ENCODE measurements at places on chromosomes 2 and 18.
A peak's percentile ranks its signal among the peaks of the same experiment; 100 is the strongest.

DNA sequence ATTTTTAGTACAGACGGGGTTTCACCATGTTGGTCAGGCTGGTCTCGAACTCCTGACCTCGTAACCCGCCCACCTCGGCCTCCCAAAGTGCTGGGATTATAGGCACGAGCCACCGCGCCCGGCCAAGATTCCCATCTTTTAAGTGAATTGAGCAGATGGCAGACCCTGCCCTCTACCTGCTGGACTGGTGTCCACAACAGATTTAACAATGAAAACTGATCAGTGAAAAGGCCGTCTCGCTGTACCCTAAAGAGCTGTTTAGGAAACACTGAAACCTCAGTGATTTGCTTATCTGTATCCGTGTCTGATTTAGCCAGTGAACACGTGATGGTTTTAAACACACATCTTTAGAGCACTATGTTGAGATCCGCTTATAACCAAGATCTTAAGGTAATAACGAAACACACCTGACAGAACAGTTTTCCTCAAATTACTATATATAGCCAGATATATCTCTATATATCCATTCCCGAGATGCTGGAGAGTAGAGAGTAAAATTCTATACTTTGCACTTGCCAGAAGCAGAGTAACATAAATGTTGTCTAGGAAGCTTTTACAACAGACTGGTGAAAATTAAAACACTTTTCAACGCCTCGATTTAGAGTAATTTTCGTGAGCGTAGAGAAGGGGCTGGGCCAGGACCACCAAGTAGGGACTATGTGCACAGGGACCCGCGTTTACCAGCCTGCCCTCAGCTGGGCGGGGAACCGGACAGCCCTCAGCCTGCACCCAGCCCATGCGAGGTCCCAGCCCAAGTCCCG lies 594 bp downstream of the FAM161A start:
- no peak for DNase-seq

- DNase-seq: no peak
These were observed 310.6 kb downstream of the GBX2 start for GRCh38 chr2:235857598-235857997.

- peak; percentile 26 for DNase-seq
These were observed 786 bp upstream of the ZFP36L2 start for GRCh38 chr2:43226955-43227829.

DNA sequence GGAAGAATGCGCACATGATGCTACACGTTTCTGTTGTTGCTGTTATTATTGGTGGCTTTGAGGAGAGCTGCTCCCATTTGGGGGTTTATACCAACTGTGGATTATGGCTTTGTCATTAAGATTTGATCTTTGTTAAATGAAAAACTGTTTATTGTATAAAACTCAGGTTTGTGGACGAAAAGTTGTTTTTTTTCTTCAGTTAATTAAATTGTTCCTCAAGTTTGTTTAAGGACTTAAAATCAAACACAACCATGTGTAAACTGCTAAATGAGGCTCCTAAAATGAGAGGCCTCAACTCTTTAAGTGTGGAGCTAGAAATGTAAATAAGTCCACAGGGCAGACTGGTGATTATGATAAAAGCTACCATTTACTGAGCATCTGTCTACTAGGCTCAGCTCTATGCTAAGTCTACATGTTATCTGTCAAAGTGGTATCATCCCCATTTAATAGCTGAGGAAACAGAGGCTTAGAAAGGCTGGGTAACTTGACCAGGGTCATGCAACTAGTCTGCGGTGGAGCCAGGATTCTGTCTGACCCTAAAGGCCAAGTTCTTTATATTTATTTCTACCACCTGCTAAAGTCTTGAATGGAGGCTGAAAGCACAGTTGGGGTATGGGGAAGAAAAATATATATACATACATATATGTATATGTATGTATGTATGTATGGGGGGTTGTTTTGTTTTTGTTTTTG lies 4.1 kb downstream of the MYCN start:
- DNase-seq: no peak

GRCh38 chr2:169672406-169672805 lies 21.8 kb downstream of the CFAP210 start:
- DNase-seq: no peak

- no peak for DNase-seq
These were observed 1548.4 kb upstream of the TMEFF2 start for GRCh38 chr2:193743089-193743488.

DNA sequence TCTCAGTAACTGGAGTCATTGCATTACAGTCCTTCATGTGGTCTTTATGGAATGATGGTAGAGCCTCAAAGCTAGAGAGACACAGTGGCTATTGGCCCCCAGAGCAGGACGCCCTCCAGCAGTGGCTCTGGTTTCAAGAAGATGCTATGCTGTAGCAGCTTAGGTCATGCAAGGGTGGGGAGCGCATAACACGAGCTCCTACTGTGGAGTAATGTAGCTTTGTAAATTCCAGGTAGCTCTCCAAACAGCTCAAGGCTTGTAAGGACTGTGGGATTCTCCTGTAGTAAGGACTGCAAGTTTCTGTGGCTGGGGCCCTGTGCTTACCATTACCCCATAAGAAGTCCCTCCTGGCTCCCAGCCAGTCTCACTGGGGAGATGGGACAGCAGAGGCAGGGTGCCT lies 15.6 kb downstream of the APLF start:
- no peak for DNase-seq

- no peak for DNase-seq
These were observed 4.4 kb downstream of the ONECUT2 start for GRCh38 chr18:57439609-57439968.

GRCh38 chr2:64562148-64562784 lies 38.1 kb downstream of the AFTPH start:
- DNase-seq: no peak

GRCh38 chr2:199718074-199718473 lies 132.9 kb downstream of the FTCDNL1 start:
- DNase-seq: no peak

- DNase-seq: no peak
These were observed 10.1 kb upstream of the TRMT61B start for GRCh38 chr2:28880193-28880592.

DNA sequence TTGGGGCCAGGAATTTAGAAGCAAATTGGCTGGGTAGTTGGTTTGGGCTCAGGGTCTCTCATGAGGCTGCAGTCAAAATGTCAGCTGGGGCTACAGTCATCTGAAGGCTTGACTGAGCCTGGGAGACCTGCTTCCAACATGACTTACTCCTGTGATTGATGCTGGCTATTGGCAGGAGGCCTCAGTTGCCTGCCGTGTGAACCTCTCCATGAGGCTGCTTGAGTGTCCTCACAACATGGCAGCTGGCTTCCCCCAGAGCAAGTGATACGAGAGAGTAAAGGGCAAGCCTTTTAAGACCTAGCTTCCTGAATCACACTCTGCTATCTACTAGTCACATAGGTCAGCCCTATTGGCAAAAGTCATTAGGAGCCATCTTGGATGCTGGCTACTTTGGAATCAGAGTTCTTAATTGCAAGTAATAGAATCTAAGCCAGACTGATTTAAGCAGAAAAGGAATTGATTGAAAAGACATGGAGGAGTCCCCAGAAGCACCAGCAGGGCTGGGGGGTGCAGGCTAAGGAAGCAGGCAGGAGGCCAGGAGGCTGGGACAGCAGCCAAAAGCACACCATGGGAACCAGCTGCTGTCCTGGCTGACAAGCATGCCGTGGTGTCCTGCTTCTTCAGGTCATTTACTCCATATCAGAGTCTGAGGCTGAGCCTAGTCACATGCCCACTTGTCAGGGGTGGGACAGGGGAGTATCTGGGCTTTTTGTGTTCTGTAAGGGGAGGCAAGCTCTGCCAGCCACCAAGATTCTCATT lies 7.8 kb upstream of the GIGYF2 start:
- no peak for DNase-seq

DNA sequence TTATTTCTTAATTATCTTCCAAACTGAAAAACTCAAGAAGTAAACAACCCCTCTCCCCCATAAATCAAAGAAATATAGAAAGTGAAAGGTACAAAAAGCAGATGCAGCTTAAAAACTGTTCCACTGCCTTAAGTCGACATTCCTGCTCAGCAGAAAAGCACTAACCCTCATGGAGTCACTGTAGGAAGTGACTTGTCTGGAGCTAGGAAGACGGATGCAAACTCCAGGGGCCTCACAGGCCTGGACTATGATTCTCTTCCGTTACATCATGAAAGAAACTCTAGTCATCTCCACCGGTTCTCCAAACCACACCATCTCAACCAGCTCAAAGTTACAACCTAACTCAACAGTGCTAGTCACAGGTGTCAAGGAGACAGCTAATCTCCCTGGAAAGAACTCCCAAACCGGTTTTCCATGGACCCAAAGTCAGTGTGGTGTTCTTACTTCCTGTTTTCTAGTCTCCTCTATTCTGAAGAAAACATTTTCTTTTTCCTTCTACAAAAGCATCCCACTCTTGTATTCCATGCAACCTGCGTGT lies 128.4 kb downstream of the PIEZO2 start:
- no peak for DNase-seq

GRCh38 chr2:148586522-148587128 lies 57.9 kb upstream of the EPC2 start:
- no peak for DNase-seq

GRCh38 chr2:165469417-165469816 lies at the start of gene CSRNP3:
TSS of gene CSRNP3 (plus strand) at chr2:165469698. CDS start at chr2:165595066, 125,368 bp downstream.
- DNase-seq: no peak

DNA sequence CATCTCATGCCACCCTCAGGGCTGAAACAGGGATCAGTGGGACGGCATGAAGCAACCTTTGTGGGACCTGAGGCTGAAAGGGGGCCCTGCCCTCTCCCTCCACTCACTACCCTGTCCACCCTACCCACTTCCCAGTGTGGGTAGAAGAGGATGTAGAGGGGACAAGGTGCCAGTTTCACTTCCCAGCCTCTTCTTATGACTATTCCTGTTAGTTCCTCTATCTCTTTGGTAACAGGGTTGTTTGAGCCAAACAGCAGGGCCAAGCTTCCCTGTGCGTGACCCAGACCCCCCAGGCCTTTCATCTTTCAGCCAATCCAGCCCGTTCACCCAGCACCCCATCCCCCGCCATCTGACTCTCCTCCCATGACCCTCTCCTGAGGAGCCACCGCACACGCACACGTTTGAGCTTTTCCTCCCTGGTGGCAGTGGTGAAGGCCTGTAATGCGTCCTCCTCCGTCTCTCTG lies 82.3 kb downstream of the STPG4 start:
- no peak for DNase-seq

DNA sequence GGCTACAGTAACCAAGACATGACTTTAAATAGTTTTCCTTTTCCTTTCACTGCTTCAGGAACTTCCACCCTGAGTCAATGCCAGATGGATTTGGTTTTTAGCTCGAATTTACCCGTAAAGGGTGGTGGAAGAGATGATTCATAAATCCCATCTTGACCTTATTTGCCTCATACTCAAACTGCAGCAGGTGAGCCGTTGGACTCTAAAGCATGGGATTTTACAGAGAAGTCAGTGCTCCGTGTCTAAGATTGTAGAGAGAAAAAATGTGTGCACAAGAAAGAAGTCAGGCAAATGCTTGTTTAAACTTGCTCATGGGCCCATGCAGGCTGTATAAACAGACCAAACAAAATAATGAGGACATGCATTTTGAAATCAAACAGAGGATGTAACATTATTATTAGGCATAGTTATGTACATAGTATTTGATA lies 369.7 kb upstream of the TRIB2 start:
- no peak for DNase-seq

- no peak for DNase-seq
These were observed 126.5 kb downstream of the GALR1 start for GRCh38 chr18:77376043-77376732.

DNA sequence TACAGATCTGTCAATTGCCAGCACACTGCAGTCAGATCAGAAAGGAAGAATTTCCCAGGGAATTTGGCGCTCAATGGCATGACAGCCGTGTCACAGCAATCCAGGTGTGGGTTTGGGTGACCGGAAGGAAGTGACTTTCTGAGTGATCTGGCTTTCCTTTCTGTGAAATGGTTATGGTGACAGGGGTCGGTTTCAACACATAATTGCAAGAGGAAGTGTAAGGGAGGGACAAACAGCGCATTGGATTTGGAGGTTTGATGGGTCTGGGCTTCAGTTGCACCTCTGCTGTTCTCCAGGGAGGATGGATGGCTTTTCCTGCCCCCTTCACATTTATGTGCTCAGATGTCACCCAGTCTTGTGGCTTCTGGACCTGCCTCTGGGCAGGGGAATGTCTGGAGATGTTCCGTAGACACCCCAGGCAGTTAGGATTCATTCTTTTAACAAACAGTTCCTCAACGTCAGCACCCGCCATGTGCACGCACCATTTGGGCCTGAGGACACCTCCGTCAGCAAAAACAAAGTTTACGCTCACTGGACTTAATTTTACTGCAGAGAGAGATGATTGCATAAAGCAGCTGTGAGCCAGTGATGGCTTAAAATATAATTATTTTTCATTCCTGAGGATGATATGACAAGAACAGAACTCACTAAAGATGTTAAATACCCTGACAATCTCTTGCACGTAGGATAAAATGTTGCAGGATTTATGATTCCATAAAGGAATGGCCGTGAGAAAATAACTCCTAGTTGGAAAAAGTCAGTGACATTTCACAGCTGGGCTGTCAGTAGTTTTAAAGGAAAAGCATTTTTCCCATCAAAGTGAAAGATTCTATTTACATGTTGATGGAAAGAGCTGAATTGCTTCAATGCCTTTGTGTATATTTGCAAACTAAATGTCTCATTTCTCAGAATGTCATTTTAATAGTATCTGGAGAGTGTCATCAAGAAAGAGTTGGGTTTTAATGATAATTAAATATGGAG lies 36.9 kb downstream of the MBP start:
- DNase-seq: no peak

DNA sequence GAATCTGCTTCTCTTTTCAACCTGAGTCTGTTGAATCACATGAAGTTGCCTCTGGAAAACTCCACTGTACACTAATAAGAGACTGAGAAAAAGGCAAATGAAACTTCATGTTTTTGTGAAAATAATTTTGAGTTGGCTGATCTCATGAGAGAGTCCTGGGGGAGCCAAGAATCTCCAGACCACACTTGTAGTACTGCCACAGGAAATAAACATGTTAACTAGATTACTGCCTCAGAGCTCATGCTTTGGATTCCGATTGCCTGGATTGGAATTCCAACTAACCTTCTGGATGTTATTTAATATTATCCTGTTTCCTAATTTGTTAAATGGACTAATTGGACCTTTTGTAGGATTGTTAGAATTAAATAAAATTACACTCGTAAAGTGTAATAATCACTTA lies 25.2 kb downstream of the NUP35 start:
- DNase-seq: no peak

DNA sequence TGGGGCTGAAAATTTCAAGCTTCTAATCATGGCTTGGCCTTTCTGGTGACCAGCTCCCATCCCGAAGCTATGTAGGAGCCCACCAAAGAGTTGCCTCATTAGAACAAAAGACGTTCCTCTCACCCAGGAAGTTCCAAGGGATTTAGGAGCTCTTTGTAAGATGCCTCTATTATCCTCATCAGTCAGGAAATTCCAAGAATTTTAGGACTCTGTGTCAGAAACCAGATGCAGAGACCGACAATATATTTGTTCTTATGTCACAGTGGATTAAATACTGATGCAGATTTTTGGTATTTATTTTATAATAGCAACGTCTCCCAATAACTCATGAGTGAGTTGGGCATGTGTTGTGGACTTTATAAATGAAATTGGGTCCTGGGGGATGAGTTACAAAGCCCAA lies 91.8 kb upstream of the SKOR2 start:
- DNase-seq: no peak

GRCh38 chr2:203327582-203327900 lies 653 bp upstream of the ABI2 start:
- DNase-seq: no peak

Measured in stimulated activated CD8-positive, alpha-beta memory T cell treated with anti-CD3 and anti-CD28 coated beads, Interleukin-7, amount 100 ng/mL, for 1 hour (primary cell).